HCT116 (cell line): ENCODE measurements at places on chromosomes 7 and 10.

DNA sequence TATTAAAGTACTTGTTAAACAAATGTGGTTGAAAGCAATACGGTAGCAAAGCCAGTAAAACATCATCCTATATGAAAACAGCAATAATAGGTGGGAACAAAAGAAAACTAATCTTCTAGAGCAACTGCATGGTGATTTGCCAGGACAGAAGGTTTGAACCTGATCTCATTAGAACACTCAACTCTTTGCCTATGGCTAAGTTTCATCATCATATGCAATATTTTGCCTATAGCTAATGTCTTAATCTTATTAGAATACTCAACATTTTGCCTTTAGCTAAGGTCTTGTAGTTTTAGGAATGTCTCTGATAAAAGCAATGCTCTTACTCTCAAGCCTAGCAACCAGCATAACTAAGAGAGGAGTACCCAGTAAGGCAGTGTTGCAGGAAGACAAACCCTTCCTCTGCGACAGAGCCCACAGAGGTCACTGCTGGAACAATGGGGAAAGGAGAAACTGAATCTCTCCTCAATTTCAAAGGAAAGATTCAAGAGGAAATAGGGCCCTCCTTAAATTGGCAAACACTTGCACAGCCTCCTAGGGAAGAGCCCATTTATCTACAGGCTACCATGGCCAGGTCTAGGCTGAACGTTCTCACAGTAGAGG, 38.3 kb downstream of the CADPS2 start:
- DNase-seq = no peak

- no peak for DNase-seq
Measured at GRCh38 chr7:97430006-97430405, 301.9 kb upstream of the TAC1 start.

GRCh38 chr7:1917221-1918062, 247.4 kb downstream of the ELFN1 start:
- no peak for DNase-seq

DNA sequence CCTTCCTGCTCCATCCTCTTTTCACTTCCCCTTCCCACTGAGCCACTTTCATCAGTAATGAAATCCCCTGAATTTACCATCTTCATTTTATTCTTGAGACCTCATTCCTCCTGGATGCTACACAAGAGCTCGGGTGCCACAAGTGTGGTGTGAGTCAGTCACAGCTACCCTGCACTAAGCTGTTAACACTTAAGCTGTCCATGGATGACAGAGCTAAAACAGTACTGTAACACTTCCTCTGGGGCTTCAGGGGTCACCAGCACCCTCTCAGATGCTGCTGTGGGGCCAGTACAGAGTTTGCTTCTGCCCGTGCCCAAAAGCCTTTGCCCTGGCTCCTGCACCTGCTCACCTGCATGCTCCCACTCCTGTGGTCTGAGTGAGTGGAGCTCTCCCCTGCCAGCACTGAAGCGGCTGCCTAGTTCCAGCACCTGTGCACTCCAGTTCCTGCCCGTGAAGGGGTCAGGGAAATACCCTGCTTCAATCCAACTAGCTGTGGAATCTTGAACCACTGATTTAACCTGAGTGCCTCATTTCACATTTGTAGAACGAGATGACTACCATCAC, 71.9 kb downstream of the POT1 start:
- no peak for DNase-seq

- no peak for DNase-seq
Measured at GRCh38 chr7:33926535-33926934, 21.2 kb downstream of the BMPER start.

DNA sequence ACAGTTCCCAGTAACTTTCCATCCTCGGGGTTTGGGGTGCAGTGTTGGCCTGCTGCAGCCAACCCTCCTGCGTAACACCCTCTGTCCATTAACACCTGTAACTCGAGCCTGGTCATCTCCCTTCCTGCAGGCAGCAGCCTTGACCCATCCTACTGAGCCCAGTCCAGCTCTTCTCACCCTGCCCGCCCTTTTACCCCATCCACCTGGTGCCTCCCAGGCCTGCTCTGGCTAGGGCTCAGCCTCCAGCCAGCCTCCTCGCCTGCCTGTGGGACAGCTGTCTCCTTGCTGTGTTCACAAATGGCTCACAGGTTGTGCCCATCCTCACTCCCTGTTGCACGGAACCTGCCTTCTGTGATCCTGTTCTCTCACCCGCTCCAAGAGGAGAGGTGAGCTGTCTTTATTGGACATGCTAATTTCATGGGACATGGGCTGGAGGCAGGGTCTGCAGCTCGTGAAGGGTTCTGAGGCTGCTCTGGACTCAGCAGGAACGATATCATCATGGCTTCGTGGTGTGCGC, 277.2 kb upstream of the TCERG1L start:
- DNase-seq = no peak

GRCh38 chr7:44783407-44783806, 13.1 kb upstream of the PPIA start:
- no peak for DNase-seq

DNA sequence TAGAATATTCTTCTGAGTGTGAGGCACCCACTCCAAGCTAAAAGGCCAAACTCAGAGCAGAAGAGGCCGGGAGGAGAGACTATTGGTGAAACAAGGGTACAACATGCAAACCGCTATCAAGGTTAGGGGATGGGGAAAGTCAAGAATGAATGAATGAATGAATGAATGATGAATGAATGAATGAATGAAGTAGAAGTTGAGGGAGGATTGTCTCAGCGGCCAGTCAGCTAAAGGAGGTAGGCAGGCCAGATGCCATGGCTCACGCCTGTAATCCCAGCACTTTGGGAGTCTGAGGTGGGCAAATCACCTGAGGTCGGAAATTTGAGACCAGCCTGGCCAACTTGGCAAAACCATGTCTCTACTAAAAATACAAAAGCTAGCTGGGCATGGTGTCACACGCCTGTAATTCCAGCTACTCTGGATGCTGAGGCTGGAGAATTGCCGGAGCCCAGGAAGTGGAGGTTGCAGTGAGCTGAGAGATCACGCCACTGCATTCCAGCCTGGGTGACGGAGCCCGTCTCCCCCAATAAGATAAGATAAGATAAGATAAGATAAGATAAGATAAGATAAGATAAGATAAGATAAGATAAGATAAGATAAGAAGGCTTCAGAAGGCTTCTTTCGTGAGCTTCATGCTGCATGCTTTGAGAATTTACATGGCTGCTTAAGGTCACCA, 250.8 kb downstream of the CCDC3 start:
- no peak for DNase-seq

DNA sequence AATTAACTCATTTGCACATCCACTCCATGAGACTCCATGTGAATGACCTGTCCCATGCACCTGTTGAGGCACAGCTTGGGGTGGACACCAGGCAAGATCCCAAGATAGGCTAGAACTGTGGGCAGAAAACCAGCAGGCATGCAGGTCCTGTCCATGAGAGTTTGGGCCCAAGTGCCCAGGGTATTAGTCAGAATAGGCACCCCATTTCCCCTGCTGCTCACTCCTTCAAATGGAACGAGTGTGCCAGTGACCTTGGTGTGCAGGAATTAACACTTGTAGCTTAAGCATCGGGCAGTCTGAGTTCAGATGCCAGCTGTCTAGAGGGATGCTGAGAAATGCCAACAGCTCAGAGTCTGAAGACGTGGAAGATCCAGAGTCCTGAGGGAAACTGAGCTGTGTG, 254.1 kb upstream of the GLI3 start:
- no peak for DNase-seq

DNA sequence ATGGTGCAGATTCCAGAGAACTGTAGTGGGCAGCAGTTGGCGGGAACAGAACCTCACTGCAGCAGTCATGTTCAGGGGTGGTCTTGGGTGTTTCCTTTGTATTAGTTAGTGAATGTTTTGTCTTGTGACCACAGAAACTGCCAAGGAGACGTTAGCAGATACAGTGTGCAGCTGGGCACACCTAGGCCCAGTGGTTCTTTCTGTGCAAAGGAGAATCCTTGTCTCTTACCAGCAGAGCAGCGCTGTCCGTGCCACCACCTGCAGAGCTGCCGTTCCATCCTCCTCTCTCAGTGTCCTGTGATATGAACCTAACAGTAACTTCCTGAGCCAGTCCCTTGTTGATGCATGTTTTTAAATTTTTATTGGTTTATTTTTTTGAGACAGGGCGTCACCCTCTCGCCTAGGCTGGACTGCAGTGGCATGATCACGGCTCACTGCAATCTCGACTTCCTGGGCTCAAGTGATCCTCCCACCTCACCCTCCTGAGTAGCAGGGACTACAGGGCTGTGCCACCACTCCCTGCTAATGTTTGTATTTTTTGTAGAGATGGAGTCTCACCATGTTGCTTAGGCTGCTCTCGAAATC, 60.6 kb downstream of the WDR37 start:
- no peak for DNase-seq

- peak; percentile 54 for DNase-seq
Measured at GRCh38 chr10:30687698-30688213, 58.2 kb upstream of the LYZL2 start.

- no peak for DNase-seq
Measured at GRCh38 chr10:104322416-104322782, 15.9 kb downstream of the ITPRIP start.

GRCh38 chr10:72158176-72158575, 57.6 kb upstream of the ANAPC16 start:
- no peak for DNase-seq

DNA sequence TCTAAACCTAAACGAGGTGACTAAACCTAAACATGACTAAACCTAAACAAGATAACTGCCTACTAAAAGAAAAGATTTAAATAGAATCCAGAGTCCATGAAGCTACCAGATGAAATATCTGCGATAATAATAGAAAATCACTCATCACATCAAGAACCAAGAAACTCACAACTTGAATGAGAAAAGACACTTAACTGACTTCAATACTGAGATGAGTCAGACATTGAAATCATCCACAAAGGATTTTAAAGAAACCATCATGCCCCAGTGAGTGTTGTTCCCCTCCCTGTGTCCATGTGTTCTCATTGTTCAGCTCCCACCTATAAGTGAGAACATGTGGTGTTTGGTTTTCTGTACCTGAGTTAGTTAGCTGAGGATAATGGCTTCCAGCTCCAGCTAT, 416.0 kb downstream of the CALN1 start:
- DNase-seq = no peak
